SJSA1 (cell line): ENCODE measurements at places on chromosomes 5 and 9. TPM values are rescaled to one million over a fixed set of nuclear protein-coding genes. Genes with fewer than 3 reads are reported as not detected.

CAMLG gene
- 29.3 and 34.2 TPM in 2 replicates for total RNA-seq

TEX10 gene
- total RNA-seq: 25.7 and 25.8 TPM in 2 replicates

GPRIN1 gene
- total RNA-seq: 15.0 and 15.6 TPM in 2 replicates

TRAPPC13 gene
- total RNA-seq: 19.9 and 40.2 TPM in 2 replicates

PTTG1 gene
- 659 and 829 TPM in 2 replicates for total RNA-seq

OR1J2 gene
- not detected in 2 replicates for total RNA-seq

PCDHGB1 gene
- total RNA-seq: 0.79 TPM in 1 of 2 replicates, not detected in the other

PALM2AKAP2 gene
- 18.2 and 35.7 TPM in 2 replicates for total RNA-seq

ADCY2 gene
- total RNA-seq: 0.21 TPM in 1 of 2 replicates, not detected in the other

EQTN gene
- not detected in 2 replicates for total RNA-seq

IL4 gene
- not detected in 2 replicates for total RNA-seq

ZBTB43 gene
- total RNA-seq: 6.5 and 6.8 TPM in 2 replicates

ANKRD18B gene
- not detected in 2 replicates for total RNA-seq

DND1 gene
- total RNA-seq: 0.16 and 1.2 TPM in 2 replicates

IER5L gene
- 6.7 and 8.8 TPM in 2 replicates for total RNA-seq

ARL10 gene
- total RNA-seq: 2.4 and 2.5 TPM in 2 replicates

PCA3 gene
- not detected in 2 replicates for total RNA-seq

FAM221B gene
- total RNA-seq: not detected in 2 replicates

INSL6 gene
- not detected in 2 replicates for total RNA-seq

PRSS3 gene
- total RNA-seq: not detected in 2 replicates

PCDHB7 gene
- total RNA-seq: 0.85 and 0.87 TPM in 2 replicates

DOCK2 gene
- 1.5 and 3.5 TPM in 2 replicates for total RNA-seq

OR1Q1 gene
- total RNA-seq: not detected in 2 replicates

PRRX2 gene
- total RNA-seq: 9.8 and 14.0 TPM in 2 replicates

C7 gene
- not detected in 2 replicates for total RNA-seq

KIF4B gene
- not detected in 2 replicates for total RNA-seq

ANXA2R gene
- 1.4 and 2.5 TPM in 2 replicates for total RNA-seq

DDX4 gene
- total RNA-seq: not detected in 2 replicates

DENND1A gene
- total RNA-seq: 6.0 and 7.2 TPM in 2 replicates
